NCI-H1092 (cell line): ENCODE measurements at places on chromosomes 11 and 22.

- DNase-seq, result no peak
Measured at GRCh38 chr11:119937412-119937811, 200.5 kb downstream of the TRIM29 start.

GRCh38 chr11:74494916-74495315, 1.4 kb upstream of the LIPT2 start:
- DNase-seq, result no peak

- DNase-seq, result no peak
Measured at GRCh38 chr22:17928391-17928790, 96.0 kb downstream of the MICAL3 start.

DNA sequence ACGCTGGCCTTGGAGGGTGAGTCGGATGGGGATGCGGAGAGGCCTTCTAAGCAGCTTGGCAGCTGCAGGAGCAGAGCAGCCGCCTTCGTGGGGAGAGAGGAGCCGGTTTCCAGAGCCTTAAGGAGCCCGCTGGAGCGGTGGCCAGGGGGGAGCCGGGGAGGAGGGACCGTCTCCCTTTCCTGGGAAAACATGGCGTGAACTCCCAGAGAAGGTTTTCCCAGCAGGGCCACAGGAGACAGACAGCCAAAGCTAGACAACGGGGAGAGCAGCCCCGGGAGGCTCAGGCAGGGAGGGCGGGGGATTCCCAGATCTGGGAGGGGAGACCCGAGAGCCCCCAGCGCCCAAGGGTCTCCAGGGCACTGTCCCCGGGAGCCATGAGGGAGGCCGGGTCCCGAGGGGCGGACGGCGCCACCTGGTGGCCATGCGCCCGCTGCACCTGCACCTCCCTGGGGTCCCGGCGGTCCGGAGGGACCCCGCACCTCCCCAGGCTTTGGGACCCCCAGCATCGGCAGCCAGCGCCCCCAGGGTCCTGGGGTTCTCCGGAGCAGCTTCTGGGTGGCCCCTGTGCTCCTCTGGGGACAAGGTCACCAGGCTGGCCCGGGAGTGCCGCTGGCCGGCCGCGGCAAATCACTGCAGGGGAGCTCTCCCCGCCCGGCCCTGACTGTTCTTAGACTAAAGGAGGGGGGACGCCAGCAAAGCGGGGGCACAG, 2.4 kb upstream of the SYT8 start:
- no peak for DNase-seq

DNA sequence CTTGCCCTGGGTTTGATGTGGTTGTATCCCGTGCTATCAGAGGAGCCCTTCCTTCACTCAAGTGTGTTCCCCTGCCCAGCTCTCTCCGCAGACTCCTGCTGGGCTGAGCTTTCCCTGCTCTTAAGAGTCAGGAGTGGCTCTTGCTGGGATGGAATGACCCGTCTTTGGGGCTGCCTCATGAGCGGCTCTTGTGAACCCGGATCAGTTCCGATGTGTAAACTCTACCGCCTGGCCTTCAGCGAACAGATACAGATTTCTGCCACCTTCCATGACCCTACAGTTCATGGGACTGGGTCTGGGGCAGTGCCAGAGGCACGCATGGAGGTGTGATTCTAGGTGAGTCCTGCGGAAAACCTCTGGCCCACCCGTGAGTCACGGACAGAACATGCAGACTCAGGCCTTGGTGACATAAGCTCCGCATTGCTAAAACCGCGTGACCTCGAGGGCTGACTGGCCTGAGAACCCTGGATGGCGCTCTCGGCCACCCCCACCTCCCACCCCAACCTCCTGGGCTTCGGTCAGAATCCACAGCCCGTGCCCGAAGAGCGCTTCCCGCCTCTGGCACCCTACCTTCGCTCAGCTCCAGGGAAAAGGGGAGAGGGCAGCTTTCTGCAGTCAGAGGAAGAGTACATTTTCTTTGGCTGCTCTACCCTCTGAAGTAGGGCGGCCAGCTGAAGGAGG, 1.3 kb upstream of the ZBTB16 start:
- DNase-seq, result no peak

DNA sequence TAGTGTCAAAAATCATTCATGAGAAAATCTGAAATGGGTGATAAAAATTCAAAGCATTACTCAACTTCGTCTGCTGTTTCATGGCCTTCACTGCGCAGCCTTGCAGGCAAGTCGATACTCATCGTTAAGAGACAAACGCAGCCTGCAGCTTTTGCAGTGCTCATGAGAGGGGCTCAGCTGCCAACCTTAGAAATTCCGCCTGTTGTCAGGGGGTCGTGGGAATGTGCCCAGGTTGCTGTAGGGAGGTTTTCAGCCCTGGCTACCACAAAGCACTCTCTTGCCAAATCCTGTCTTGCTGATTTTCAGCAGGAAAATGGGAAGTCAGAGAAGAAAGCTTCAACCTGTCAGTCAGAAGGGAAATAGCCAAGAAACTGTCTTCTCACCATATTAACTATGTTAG, 25.4 kb upstream of the GRAMD1B start:
- no peak for DNase-seq

DNA sequence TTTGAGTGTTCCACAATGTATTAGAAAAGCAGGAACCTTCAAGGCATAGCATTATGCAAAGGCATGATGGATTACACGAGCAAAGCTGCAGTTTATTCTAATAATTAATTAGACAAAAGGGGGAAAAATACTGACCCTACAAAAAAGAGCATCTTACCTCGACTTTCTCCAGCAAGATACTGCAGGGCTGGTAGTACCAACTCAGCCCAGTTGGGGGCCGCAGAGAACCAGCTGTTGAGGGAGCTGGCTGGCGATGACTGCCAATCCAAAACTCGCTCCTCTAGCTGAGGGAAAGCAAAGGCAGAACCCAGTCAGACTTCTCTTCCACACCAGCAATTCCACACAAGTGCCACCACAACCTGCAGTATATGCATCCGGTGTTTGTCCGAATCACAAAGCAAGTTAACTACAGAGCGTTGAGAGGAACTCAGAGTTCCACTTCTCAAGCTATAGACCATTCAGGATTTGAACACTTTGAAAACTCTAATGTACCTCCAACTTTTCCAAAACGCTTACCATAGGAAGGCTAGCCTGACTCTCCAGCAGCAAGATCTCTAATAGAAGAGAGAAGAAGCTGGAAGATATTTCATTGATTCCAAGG, 13.7 kb downstream of the NFRKB start:
- no peak for DNase-seq

DNA sequence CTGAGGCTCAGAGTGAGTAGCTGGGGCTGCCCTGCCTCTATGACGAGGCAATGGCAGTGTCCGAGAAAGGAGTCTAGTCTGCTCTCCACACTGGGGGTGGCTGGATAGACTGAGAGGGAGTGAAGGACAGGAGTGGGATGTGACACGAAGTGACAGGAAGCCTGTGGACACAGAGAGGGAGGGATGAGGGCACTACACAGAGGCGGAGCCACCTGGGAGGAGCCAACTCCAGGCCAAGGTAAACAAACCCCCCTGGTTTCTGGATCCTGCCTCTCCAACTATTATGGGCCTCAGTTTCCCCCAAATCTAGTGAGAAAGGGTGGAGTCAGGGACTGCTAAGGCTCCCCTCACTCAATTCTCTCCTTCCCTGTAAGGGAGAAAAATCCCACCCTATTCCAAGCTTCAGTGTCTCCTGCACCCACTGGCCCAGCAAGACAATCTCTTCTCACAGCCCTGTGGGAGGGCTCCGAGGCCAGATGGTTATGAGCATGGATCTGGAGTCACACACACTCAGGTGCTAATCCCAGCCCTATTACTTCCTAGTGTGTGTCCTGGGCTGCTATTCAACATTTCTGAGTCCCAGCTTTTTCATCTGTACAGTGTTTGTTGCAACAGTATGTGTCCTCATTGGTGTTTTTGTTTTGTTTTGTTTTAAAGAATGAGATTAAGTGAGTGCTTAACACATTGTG, 24.9 kb downstream of the ASPHD2 start:
- DNase-seq, result no peak

DNA sequence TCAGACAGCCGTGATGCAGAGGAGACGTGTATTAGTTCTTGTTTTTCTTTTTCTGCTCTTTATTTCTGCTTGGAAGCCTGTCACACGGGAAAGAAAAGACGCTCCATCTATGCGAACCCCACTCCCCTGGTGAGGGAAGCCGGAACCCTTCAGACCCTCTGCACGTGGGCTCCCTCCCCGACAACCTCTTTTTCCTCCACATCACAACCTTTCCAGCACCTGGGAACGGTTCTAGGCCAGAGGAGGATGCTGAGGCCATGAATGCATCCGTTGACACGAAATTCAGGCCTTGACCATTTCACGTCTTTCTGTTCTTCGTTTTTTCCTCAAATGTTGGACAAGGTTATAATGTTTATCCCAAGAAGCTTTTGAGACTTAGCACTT, 85.3 kb upstream of the WNT7B start:
- no peak for DNase-seq

DNA sequence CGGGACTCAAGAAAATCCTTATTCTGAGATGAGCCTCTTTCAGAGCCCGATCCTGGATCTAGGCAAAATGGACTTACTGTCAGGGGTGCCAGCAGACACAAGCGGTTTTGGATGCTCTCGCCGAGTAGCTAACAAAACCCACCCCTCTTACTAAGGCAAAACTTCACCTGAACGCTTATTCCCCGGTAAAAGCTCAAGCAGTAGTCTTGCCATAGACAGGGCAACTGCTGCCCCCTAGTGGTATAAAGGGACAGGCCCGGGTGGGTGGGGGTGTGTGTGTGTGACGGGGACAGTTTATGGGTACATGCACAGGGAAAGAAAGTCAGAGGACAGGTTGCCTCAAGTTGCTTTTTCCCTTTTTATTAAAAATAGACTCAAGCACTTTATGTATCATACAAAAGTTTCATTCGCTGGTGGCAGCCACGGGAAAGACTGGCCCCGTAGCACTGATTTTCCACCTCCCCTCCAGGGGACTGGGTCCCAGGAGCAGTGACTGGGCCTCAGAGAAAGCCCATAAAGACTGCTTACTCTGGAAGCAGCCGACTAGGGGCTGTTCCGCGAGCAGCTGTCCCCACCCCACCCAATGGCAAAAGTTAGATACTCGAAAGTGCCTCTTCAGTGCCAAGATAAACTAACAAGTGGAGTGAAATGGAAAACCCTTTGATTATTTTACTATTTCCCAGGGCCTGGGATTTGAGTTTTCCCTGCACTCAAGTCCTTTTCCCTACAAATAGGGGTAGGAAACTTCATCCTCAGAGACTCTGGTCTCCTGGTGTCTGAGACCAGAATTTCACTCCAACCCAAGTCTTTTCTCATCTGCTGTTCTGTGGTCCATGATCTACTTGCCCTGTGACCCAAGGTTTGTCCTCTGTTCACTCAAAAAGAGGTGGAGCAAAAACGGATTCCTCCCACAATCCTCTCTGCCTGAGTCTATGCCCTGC, 4.7 kb downstream of the YPEL4 start:
- peak; percentile 68 for DNase-seq

- DNase-seq, result peak; percentile 42
Measured at GRCh38 chr11:18012122-18012905, 533 bp downstream of the SERGEF start.

DNA sequence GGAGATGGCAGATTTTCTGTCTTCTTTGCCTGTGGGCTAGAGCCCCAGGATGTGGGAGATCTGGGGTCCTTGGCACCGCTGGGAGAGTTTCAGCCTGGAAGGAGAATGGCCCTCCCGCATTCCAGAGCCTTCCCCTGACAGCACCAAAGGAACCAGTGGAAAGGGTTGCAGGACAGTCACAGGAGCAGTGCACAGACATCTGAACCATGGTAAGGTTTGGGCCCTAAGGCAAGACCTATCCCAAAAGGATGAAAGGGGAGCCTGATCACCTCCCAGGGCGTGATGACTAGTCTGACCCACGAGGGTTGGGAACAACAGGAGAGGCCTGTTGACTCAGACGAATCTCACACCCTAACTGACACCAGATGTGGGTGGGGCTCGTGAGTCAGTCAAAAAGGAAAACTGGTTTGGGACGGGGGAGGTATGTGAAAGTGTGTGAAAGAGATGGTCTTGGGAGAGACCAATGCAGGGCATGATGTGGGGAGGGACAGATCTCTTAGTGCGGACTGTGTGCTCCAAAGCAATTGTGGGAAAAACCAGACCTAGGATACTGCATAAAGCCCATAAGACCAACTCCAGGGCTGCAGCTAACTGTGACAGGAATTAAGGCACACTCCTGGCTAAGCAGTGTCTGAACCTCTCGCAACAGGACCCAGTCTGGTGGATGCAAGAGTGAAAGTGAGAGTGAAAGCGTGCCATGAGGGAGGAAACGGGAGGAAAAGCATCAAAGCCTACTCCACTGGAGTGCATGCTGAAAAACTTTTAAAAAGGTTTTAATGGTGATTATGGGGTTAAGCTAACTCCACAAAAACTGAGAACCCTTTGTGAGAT, 39.1 kb upstream of the GLYAT start:
- no peak for DNase-seq

DNA sequence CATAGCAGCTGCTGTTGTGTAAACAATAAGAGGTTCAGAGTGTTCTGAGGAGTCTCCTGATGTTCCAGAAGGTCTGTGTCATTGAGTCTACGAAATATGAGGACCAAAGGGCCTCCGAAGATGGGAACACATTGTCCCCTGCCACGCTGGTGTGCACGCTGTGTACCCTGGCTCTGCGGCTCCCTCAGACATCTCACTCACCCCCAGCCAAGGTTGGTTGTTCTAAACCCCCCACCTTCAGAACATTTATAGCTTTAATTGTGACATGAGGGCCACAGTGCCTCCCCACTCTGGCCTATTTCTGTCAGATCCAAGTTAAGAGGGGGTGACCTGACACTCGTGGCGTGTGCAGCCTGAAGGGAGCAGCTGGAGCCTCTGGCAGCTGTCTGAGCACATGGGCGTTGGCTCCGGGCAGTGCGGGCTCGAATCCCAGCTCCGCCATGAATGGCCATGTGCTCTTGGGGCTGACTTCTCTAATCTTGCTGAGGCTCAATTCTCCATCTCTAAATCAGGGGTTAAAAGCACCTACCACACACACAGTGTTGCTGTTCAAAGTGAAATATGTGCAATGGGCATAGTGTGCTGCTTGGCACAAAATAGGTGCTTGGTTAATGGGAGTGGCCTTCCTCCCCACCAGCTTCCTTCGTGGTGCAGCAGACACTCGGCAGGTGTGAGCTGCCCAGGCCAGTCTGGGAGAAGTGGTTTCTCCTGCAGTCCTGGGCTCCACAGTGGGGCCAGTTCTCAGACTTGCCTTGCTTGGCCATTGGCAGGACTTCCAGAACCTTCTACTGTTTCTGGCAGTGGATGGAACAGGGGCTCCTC, 39.7 kb upstream of the MICAL2 start:
- DNase-seq, result no peak
